ENCODE measurements at places on chromosomes 1 and 21.

- DNase-seq = no peak
Measured at GRCh38 chr1:235831148-235831547, 35.6 kb downstream of the LYST start.

DNA sequence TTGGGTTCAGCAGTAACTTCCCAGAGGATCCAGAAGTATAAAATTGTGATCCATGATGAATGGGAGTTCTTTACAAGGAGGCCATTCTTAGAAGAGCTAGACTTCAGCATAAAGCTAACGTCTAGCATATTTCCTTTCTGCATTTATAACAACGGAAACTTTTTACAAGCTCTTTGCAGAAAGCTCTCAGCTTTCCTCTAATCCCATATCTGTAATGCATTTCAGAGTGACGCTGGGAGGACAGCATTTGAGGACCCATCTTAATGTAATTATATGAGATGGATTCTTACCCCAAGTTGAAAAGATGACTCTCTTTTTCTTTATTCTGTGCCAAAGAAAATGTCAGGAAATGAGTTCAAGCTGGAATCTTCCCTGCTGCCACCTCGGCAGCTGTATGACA lies 132.0 kb upstream of the CACHD1 start:
- DNase-seq = no peak

- DNase-seq = no peak
Measured at GRCh38 chr1:99768524-99769245, 2.2 kb upstream of the FRRS1 start.

DNA sequence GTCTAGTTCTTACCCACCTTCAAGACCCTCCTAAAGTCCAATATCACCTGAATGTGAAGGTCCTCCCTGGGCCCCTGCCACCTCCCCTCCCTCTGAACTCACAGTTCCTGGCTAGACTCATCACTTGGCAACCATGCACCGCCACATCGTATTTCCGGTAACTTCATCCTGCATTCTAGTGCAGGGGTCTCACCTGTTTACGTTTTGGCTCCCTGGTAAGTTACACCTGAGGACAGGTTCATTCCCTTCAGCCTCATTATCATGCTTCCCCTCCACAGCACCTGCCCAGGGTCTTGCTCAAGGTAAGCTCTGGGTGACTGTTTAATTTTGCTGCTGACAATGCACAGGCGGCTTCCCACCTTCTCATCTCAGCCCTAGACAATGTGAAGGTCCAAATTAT lies 93.1 kb downstream of the MIS18A start:
- no peak for DNase-seq

- DNase-seq = no peak
Measured at GRCh38 chr1:234760303-234760723, 150.3 kb upstream of the IRF2BP2 start.

DNA sequence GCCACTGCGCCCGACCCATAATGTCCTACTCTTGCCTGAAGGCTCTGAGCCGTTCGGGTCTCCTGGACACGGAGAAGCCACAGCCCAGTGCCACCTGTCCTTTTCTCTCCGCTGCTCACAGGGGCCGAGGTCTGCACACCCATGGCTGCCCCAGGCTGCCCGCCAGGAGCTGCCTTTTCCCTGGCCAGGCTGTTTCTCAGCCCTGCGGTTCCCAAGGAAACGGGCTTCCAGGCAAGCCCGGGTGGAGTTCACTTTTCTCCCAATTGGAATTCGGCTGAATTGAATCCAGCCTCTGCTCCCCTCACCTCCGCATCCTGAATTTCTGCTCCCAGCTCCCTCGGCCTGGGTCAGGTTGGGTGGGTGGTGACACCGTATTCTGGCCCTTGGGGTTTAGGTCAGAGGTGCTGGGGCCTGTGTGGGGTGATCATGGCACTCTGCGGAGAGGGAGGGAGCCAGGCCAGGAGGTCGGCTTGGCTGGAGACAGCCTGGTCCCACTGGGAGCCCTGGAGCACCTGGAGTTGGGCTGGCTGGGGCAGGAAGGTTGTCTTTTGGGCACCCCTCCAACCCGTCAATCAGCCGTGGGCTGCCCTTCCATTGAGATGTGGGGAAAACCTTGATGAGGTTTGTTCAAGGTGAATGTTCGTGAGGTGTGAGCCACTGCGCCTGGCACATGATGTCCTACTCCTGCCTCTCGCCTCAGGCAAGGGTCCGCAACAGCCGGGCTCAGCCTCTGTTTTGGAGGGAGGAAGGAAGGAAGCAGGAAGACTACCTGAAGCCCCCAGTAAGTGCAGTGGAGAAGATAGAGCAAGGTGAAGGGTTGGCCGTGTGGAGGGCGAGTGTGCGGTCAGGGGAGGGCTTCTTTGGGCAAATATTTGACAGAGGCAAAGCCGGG lies 25.1 kb downstream of the RRP1 start:
- no peak for DNase-seq

- DNase-seq = no peak
Measured at GRCh38 chr1:167156466-167156865, 62.6 kb downstream of the STYXL2 start.

DNA sequence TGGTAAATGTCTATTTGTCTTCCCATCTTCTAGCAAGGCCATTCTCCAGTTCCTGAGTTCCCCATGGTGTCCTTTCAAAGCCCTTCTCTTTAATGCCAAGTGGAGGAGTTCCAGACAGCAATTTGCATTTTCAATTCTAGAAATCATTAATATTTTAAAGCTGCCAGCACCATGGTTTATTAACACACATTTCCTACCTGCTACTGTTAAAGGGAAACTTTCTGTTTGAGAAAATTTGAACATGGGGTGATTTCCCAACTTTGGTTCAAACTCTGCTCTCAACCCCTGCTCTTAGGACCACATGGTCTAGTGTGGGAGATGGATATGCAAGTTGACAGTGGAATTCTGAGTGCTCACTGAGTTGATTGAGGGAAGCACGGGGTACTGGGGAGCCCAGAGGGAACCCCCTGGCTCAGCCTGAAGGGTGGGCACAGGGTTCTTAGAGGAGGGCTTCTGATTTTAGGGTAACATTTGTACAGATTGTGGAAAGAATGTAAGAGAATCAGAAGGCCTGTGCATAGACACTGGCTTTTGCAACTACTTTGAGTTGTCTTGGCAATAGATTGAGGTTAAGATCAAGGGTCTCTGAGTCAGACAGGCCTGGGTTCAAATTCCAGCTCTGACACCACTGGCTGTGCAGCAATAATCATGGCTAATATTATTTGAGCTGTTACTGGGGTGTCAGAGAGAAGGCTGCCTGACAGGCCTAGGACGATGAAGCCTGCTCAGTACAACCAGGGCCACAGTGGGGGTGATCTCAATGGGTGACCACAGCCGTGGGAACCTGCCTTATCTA lies 97.8 kb downstream of the BEND5 start:
- DNase-seq = no peak

DNA sequence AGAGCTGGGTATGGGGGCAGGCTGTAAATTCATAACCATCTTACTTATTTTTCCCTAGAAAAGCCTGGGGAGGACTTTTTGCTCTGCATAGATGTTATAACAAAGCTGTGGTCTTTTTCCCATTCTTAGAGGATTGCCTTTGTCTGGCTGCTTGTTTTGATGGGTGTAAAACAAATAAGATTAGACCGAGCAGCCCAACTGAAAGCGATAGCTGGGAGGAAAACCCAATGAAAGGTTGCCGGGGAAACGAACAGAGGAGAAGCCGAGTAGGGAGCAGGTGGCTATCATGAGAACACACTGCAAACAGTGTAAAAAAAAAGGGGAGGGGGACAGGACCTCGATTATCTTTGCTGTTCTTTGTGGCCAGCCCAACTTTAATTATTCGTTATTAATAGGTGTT lies 1.9 kb downstream of the ELAVL4 start:
- DNase-seq = no peak

- no peak for DNase-seq
Measured at GRCh38 chr1:14168326-14169063, 430.0 kb upstream of the KAZN start.

DNA sequence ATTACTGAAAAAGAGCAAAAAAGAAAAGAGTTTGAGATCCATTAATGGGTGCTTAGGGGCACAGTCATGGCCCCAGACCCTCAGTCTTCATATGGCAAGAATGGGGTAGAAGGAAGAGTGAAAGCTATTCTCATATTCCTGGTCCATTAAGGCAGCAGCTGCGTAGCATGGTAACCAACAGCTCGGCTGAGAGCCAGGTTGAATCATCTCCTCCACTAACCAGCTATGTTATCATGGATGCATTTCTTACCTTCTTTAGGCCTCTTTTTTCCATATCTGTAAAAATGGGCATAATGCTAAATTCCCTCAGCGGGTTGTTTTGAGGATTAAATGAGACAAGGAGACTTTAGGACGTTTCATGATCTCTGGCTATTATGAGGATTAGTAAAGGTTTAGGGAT lies 15.0 kb upstream of the SARS1 start:
- no peak for DNase-seq

GRCh38 chr1:2003541-2004131 lies at the start of gene CFAP74:
CFAP74 (minus strand) TSS chr1:2003786; CDS start chr1:1990956, 12,830 bp downstream.
- DNase-seq = no peak

DNA sequence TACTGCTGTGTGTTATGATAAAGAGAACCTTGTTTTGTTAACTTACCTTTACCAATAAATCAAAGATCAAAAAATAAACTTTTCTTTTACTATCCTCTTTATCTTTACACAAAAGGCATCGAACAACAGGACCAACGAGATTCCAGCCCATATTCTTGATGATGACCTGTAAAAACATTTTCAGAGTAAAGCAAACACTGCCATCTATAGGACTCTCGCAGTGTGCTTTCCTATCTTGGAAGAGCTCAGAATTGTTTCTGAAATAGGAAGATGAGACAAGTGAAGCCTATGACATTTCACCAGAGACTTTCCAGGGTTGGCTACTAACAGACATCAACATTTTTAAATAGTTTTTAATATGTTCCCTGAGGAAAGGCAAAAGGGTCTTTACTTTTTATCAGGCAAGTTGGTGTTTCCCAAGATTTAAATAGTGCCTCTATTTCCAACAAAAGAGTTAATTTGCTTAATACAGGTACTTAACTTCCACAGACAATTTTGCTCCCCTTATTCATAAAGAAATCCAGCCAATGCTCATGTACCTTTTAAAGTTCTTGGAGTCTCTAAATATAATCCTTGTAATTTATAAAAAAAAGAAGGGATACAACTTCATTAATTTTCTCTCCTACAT lies 7.3 kb downstream of the GLMN start:
- no peak for DNase-seq

- no peak for DNase-seq
Measured at GRCh38 chr1:228182296-228183030, 16.9 kb downstream of the IBA57 start.

DNA sequence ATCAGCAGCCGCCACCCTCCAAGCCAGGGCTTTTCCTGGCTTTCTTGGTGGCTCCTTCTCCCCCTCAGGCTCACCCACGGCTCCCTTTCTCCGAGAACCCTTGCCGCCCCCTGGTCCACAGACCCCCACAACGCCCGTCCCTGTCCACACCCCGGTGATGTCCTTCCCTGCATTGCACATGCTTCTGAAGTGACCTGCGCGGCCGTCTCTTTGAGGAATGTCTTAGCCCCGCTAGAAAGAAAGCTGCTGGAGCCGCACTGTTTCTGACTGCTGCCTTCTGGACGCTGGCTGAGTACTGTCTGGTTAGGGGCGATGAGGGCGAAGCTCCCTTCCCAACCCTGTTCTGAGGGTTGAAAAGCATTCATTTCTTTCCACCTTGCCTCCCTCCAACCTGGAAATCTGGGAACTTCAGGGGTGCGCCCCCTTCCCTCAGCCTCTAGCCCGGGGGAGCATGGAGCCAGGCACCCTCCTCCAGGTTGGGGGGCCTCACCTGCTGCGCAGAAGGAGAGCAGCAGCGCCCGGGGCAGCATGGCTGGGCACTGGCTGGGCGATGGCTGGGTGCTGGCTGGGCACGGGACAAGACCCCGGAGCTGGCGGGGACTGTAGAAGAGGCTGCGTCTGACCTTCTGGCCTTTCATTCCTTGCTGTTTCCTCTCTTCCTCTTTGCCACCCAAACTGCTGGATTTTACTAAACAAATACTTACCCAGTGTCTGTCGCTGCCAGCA lies at the start of gene CLEC20A:
Gene CLEC20A (minus strand): TSS at position 555 of the 726 bp plus-strand sequence. CDS start 25 bp downstream, at position 530.
- no peak for DNase-seq

GRCh38 chr1:59688976-59689375 lies 125.8 kb upstream of the HOOK1 start:
- DNase-seq = no peak

GRCh38 chr1:165352442-165353293 lies 3.8 kb downstream of the LMX1A start:
- DNase-seq = no peak

- no peak for DNase-seq
Measured at GRCh38 chr1:79614762-79615161, 608.2 kb upstream of the ADGRL4 start.

DNA sequence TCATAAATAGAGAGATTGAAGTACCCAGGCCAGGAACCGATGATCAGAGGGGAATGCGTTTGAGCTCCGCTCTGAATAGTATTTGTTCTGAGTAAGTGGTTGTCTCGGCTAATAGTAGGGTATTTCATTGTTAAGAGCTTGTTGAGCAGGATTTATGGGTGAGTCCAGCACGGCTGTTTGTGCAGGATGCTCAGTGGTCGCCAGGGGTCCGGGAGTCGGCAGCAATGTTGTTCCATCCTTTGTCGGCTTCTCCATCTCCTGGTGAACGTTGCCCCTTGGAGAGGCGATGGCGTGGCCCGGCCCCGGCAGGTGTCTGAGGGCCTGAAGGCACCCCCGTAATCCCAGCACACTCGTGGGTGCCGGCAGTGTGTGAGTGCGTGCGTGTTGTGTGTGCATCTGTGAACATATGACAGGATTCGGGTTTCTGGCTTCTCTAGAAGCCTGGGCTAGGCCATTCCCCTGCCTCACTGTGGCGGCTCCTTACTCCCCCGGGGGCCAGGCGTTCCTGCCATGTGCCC lies 160.8 kb upstream of the ARHGEF16 start:
- DNase-seq = no peak

DNA sequence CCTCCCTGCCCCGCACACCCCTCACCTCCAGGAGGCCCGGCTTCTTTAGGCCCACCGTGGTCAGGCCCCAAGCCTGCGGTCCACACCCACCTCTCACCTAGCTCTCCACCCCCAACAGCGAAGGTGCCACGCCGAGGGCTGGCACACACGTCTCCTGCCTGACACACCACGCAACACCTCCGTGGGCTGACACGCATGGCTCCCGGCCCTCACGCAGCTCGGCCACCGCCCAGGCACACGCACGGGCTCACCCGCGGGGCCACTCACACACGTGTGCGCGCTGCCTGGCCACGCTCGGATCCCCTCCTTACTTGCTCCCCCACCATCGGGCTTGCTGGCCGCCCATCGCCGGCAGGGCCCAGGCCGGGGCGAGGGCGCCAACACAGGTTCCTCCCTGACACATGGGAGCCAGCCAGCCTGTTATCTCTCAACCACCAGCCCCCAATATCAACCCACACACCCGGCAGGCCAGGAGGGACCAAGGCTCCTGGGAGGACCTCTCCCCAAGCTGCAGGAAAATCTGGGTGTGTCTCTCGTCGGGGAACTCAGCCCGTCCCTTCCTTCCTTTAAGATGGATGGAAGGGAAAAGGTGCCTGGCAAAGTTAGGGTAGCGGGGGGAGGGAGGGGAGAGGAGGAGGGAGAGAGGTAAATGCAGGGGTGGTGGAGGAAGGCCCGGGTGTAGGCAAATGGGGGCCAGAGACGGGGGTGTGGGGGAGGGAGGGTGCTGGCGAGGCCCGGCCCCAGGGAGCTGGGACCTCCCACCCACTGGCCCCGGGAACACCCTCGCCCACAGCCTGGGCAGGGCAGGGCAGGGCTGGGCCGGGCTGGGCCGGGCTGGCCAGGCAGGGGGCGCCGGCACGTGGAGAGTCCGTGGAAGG lies 546 bp downstream of the ELOVL1 start:
- DNase-seq = no peak

- no peak for DNase-seq
Measured at GRCh38 chr1:71755441-71755840, 526.9 kb downstream of the NEGR1 start.

GRCh38 chr21:25670726-25671125 lies 31.7 kb downstream of the JAM2 start:
- DNase-seq = no peak
